CD8-positive, alpha-beta T cell (primary cell): ENCODE measurements at places on chromosomes 2 and 18.
A peak's percentile ranks its signal among the peaks of the same experiment; 100 is the strongest.

GRCh38 chr2:67169417-67170140 lies 227.6 kb upstream of the ETAA1 start:
- DNase-seq, result no peak

DNA sequence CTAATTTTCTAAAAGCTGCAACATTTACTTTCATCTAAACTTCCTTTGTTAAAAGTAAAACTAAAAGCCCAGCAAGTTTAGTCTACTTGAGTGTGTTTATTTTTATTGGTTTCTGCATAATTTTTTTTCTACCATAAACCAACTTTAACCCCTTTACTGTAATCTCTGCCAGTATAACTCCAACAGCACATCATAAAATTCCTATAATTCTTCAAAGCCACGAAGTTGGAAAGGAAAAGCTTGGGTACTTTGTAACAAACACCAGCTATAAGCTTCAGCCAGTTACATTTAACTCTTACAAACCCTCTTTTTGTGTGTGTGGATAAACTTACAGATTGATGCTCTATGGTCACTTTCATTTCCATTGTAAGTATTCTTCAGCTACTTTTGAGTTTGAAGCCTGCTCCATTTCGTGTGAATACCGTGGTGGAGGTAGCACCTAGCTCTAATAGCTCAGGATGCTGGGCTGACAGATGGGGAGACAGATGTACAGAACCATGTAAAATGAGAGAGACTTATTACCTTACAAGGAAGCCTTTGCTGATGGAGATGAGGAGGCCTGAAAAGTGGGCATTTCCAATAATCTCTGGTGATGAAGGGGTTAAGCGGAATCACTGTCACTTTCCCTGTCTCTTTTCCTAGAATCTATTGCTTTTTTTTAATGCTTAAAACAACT lies 42.5 kb downstream of the ZEB2 start:
- DNase-seq, result no peak

DNA sequence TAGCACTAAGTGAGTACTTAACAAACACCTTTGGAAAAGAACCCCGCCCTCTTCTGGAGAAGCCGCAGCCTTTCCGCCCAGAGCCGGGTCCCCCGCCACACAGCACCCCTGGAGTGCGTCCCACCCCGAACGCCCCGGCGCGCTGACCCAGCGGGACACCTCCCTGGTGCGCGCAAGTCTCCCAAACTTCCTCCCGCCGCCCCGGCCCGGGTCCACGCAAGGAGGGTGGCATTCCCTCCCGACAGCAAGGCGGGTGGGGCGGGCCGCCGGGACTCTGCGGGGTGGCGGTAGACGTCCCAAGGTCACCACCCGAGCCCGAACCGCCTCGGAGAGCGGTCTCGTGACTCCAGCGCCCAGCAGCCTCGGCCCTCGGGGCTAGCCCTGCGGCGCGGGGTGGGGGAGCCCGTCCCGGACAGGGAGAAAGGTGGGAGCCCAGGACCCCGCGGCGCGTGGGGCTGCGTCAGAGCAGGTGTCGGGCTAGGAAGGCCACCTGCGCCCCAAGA lies 598 bp downstream of the CCDC93 start:
- peak; percentile 9 for DNase-seq

DNA sequence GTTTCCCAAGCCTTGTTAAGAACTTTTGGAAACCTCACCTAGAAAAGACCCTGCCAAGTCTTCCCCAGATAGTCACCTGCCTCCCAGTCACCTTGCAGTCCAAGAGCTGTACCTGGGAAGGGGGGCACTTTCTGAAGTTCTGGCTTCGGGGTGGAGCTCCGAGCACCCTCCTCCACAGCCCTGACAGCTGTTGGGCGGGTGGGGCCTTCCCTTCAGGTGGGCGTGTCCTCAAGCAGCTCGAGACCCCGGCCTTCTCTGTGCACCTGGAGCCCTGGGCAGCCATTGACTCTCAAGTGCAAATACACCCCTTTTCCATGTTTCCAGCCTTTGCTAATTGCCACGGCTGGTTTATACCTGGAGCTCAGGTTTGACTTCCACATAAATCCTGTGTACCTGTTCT lies 37.0 kb upstream of the IGFBP5 start:
- DNase-seq, result no peak

DNA sequence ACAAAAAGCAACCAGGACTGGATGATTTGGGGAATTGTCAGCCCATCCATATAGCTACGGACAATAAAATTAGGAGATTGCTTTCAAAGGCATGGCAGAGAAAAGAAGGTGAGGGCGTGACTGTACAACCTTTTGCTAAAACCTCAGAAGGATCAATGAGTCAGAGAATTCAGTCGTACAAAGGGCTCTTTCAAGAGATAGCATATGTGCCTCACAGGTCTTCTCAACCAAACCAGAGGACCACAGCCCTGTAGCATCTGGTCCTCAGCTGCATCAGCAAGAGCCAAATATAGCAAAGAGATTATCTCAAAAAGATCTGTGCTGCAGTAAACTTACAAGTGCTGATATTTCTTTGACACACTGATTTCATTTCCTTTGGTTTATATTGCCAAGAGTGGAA lies 149.9 kb upstream of the RAB6C start:
- DNase-seq, result no peak

DNA sequence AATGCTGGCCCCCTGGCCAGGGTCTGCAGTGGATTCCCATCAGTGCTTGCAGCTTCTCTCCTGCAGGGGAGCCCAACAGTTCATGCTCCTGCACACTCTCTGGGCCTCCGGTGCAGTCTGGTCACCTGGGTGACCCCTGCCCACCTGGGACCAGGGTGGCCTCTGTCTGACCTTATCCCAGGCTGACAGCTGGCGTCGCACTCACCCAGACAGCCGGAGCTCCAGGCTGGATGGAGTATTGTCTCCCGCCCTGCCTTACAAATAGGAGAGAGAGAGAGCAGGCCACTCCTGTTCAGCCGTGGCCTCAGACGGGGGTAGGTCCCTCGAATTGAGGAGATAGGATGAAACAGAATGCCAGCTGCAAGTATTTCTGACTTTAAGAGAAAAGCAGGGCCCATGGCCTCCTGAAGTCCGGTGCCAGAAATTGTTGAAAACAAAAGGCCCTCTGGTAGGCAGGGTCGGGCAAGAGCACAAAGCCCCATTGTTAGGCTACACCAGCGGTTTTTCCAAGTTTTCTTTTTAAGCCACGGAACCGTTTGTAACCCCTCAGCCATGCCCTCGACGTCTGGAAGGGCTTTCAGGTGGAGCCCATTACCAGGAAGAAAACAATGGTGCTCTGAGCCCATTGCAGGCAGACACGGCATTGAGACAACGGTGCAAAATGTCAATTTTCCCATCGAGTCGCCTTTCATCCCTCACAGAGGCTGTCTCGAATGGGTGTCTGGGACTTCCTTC lies 258.4 kb downstream of the BCL11A start:
- DNase-seq, result no peak

- DNase-seq, result no peak
Observed at GRCh38 chr18:32801228-32801627, 28.4 kb upstream of the KLHL14 start.

DNA sequence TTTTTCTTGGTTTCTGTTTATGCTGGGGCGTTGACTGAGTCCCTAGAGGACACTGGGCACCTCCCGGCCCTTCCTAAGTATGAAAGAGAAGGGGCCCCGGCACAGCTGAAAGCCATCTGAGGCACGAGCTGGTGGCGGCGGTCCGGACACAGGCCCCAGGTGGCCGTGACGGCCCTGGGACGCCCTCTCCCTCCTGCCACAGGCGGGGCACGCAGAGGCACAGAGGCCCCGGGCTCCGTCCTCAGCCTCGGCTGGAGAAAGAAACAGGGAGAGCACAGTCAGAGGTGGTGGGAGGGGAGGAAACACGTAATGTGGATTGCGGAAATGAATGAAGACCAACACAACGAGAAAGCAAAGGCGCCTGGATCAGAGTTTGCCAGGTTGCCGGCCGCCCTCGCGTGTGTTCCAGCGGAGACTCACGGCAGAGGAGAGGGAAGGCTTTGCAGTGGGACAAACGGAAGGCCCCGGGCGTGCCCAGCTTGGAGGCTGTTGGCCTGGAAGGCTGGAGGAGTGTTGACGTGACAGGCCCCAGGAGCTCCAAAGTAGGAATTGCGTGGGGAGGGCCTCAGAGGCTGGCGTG lies 119.1 kb downstream of the PTGR3 start:
- no peak for DNase-seq

DNA sequence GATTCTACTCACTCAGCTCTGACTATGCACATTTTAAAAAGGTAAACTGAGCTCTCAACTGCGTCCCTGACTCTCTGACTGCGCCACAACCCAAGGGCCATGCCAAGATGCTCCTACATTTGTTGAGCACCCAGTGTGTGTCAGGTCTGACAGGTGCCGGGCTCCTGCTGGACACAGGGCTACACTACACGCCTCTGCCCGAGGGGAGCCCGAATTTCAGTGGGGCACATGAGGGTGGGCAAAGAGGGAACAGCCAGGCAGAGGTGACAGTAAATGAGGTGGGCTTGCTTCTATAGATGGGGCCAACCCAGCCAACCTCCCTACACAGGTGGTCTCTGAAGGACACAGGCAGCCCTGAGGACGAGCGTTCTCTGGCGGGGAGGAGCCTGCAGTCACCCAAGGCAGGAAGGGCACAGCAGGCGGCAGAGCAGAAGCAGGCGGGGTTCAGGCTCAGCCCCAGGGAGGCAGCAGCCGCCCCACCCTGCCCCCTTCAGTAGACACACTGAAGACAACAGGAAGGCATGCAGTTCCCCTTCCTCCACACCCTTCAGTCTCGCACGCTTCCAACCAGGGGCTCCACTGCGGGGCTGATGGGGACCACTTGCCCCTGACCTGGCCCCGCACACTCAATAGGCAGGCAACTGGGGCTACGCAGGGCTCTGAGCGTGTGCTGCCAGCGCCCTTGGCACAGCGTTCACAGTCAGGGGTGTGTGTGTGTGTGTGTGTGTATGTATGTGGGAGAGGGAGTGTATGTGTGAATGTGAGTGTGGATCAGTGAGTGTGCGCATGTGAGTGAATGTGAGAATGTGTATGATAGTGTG lies 98.4 kb downstream of the UXS1 start:
- peak; percentile 78 for DNase-seq
